ENCODE measurements at places on chromosomes 6 and 20.

- peak; percentile 17 for DNase-seq
Measured at GRCh38 chr20:19628570-19629134, 129.4 kb upstream of the RIN2 start.

DNA sequence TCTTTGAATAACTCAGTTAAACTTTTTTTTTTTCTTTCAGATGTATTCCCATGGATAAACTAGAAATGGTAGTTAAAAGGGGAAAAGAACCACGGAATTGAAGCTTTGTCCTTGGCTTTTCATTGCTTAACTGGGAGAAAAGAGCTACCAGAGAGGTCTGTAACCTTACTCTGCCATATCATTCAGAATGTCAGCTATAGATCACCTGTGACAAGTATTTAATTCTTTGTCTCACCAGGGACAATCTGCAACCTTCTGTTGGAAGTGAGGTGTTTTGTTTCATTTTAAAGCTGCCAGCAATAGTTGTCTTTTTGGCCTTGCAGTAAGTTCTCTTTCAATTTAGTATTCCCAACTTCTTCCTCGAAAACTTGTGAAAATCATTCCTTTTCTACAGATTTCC, 618.4 kb downstream of the FRK start:
- DNase-seq = no peak

- DNase-seq = no peak
Measured at GRCh38 chr20:59031564-59032022, 542 bp downstream of the ATP5F1E start.

DNA sequence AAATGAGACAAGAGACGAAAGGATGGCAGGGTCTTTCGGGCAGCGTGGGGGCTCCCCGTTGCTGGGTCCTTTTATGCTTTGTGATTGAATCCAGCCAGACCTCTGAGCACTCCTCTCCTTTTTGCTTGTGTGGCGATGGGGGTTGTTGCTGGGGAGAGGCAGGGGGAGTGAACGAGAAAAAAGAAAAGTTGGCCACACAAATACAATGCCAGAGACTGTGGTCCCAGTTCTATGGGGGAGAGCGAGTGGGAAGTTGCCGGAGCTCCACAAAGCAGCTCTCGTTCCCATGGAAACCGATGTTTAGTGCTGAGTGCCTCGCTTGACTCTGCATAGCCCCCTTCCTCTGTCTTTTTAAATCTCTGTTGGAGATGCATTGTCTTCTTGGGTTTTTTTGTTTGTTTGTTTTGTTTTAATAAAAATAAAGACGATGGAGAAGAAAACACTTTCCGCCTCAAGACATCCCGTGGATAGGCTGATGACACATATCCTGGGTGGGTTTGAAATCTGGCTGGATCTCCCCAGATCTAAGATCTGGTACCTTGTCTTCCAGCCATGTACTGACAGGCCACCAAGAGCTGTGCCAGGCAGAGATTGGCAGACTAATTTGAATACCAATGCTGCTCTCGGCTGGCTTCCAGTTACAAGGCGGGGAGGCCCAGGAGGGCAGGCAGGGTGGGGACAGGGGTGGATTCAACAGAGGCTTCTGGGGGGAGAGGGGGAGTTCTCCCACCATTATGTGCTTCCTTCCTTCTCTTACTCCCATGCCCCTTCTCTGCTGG, 529.3 kb downstream of the QKI start:
- DNase-seq = no peak

DNA sequence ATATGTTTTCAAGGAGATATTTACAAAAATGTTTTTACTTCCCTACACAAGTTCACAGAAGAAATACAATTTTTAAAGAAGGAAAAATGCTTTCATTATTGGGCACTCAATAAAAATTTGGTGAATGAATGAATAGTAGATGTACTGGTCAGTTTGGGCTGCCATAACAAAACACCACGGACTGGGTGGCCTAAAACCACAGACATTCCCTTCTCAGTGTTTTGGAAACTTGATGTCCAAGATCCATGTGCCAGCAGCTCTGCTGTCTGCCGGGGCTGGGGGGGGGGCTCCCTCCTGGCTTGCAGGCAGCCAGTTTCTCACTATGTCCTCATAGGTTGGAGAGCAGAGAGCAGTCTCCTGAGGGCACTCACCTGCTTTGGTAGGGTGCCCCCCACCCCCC, 62.0 kb downstream of the FAM120B start:
- DNase-seq = no peak

DNA sequence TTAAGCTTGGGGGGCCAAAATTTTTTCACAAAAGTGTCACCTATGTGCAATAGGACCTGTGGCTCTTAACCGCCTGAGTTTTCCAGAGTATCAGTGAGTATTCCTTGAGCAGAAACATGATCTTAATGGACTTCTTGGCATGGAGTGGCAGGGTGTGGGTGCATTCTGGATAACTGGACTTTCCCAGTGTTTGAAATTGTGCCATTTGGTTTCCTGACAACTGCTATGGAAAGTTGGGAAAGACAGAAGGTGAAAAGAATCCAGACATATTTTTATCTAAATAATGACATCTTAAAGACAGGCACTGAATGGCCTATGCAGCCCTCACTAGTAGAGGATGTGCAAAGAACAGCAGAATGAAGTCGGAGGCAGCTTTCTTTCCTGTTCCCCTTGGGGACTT, 34.3 kb upstream of the ADTRP start:
- DNase-seq = no peak

DNA sequence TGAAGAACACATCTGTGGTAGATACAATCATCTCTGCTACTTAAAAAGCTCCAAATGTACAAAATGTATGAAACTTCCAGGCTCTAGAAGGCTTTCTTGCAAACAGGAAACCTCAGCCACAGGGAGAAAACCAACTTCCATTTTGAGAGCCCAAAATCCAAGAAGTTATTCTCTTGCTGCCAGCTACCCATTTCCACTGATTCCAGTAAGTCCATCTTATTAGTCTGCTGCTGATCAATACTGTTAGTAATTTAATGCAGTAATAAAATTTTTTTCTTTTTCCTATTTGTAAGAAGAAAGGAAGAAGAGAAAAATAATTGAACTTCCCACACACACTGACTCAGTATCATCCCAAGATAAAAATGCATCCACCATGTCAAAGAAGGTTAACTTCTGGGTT, 169.5 kb downstream of the TASP1 start:
- no peak for DNase-seq

DNA sequence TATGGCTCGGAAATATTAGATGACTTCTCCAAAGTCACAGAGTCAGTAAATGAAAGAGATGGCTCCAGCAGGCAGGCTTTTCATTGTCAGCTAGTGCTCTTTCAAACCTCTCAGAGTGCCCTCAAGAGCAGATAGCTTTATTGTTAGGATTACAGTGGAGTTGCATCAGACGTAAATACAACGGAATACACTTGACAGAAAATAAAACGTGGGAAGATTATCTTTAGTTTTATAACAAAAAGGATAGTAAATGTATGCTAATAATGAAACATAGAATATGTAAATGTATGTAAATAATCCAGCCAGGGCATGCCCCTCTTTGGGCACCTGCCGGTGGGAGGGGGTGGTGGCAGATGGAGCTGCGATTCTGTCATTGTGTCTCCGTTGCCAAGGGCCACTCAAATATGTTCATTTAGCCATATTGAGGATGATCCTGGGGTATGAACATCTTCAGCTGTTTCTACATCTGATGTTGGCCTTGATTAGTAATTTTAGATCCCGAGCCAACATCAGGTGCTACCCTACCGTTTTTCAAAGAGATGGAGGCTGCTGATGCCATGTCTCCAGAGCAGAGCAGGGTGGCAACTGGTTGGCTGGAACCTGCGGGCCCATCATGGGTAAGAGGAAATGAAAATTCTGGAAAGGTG, 358.3 kb upstream of the SULF2 start:
- DNase-seq = no peak

GRCh38 chr6:31899215-31899614, 1.7 kb upstream of the EHMT2 start:
- no peak for DNase-seq

GRCh38 chr6:44470115-44470464, 82.6 kb downstream of the CDC5L start:
- no peak for DNase-seq

DNA sequence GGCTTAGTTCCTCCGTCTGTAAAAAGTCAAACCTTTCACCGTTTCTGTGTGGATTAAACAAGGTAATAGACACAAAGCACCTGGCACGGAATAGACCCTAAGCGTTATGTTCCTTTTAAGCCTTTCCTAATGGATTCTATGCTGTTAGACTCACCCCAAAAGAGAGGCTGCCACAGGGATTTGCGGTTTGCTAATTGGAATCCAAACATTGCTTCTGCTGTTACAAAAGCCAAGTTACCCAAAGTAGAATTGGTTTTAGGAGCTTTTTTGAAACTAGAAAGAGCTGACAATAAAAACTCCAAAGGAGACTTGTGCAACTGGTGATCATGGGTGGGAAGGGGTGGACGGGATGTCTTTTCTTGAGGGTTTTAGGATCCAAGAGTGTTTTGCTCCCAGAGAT, 178.0 kb downstream of the BMP7 start:
- DNase-seq = no peak

DNA sequence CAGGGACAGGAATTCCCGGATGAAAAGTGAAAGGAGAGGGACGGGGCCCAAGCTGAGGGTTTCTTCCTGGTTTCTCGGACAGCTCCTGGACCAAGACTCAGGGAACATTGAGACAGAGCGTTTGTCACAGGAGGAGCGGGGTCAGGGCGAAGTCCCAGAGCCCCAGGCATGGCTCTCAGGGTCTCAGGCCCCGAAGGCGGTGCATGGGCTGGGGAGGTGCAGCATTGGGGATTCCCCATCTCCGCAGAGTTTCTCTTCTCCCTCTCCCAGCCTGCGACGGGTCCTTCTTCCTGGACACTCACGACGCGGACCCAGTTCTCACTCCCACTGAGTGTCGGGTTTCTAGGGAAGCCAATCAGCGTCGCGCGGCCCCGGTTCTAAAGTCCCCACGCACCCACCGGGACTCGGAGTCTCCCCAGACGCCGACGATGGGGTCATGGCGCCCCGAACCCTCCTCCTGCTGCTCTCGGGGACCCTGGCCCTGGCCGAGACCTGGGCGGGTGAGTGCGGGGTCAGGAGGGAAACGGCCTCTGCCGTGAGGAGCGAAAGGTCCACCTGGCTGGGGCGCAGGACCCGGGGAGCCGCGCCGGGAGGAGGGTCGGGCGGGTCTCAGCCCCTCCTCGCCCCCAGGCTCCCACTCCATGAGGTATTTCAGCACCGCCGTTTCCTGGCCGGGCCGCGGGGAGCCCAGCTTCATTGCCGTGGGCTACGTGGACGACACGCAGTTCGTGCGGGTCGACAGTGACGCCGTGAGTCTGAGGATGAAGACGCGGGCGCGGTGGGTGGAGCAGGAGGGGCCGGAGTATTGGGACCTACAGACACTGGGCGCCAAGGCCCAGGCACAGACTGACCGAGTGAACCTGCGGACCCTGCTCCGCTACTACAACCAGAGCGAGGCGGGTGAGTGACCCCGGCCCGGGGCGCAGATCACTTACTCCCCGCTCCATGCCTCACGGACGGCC, 54.6 kb upstream of the POLR1H start:
- DNase-seq = no peak

DNA sequence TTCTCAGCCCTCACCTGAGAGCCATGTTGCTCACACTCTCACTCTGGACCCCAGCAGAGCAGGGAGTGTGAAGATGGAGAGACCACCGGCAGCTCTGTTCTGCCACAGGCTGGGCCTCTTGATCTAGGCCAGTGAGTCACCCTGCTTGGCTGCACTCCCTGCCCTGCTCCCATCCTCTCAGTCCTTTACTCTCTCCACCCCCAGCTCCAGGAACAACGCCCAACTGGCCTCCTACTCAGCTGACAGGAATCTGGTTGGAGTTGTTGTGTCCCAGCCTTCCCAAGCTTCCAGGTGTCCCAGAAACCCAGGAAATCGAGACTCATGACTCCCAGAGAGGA, at the start of gene PSORS1C1:
PSORS1C1 (plus strand) TSS at position 260 of the 338 bp plus-strand sequence. CDS start 14,833 bp downstream, outside the sequence.
- no peak for DNase-seq

DNA sequence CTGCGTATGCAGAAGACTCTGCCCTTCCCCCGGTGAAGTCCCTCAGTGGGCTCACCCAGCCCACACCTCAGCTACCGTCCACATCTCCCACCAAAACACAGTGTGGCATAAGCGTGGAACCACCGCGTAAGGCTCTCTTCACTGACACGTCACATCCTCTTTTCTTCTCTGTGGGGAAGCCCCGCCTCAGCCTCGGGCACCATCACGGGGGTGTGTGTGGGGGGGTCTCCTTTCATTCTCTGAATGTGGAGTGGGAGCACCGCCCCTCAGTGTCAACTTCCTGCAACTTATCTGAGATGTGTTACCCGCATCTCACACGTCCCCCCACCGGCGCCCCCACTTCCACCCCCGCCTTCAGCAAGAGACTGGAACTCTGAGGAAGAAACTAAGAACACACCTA, 388.4 kb upstream of the JARID2 start:
- DNase-seq = peak; percentile 72

DNA sequence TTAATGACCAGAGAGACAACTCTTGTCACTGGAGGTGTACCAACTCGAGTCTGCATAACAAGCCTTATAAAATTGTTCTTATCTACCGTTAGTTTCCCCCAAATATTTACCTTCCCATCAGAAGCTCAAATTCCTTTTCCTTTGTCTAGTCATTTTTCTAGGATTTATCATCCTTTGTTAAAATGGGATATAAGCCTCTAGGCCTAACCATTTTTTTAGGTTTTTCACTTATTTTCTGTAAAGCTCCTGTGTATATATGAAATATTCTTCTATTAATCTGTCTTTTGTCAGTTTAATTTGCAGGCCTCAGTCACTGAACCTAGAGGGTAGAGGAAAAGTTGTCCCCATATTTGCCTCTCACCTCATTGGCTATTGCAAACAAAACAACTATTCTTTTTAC, 99.6 kb upstream of the TNFAIP3 start:
- DNase-seq = no peak

GRCh38 chr20:16745204-16745603, 3.0 kb upstream of the OTOR start:
- DNase-seq = no peak

DNA sequence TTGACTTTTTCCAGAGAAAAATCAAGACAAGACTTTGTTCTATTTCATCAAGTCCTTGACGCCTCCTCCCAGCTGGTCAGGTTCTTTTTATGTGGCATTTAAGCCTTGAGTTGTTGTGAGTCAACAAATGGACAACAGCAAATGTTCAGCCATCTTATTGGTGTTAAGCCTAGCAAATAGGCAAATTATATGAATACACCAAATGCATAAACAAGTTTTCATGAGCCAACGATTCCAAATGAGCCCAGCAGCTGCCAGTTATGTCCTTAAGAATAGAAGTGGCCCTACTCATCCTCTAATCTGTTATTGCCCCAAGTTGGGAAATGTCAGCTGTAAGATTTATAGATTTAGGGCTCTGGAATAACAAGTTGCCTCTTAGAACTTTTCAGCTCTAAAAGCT, 312.0 kb downstream of the SOX4 start:
- DNase-seq = no peak

GRCh38 chr20:32068174-32068573, 16.1 kb downstream of the HCK start:
- no peak for DNase-seq

- DNase-seq = no peak
Measured at GRCh38 chr6:158003910-158004700, 22.4 kb downstream of the SYNJ2 start.

GRCh38 chr20:34240693-34241615, at the start of gene ASIP:
TSS of gene ASIP (plus strand) at chr20:34241423. CDS start at chr20:34260375, 18,952 bp downstream.
- DNase-seq = no peak

All from activated T-cell treated with anti-CD3 and anti-CD28 coated beads for 24 hours (primary cell).